HepG2 (cell line): ENCODE measurements at places on chromosomes 6 and 20.

DNA sequence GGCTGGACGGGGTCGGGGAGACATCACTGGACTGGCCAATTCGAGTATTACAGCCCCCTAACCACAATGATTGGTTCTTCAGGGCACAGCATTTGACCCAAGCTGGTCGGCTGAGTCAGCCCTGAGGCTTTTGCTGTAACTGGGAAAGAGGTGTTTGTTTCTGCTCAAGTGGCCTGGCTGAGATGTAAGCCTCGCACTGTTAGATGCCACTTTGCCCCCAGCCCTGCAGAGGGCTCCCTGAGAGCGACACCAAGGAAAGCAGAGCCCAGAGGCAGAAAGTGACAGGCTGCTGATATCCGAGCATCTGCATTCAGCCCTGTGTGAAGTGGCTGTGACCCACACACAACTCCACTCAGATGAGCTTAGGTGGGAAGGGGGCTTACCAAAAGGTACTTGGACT lies 19.4 kb downstream of the ERGIC3 start:
- DNase-seq = peak; percentile 50

DNA sequence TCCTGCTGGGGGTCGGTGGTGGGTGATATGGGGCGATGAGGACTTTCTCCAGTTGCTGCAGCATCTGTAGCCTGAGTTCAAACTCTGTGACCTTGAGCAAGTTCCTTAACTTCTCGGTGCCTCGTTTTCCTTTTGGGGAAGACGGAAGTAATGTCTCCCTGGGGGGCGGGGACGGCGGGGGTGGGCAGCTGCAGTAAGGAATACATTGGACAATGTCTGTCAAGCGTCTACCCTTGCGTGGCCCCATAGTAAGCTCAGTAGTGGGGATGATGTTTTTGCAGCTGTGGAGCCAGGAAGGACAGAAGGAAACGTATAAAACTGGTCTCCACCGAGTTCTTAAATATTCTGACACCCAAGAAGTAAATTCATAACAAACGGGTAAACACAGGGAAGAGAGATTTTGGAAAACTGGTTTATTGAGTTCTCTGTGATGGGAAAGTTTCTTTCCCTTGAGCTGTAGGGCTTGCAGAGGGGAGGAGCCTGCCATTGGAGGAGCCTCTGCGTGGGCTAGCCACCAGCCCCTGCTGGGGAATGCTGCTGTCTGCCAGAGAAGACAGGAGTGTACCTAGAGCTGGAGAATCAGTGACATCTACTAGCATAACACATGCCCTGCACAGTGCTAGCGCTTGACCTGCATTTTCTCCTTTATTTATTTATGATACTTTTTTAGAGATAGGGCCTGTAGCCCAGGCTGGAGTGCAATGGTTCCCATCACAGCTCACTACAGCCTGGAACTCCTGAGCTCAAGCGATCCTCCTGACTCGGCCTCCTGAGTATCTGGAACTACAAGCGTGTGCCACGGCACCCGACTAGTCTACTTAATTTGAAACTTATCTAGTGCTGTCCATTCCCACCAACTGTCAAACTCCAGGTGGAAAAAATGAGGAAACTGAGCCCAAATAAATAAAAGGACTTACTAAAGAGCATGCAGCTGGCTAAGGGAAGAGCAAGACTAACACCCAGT lies 1.2 kb upstream of the ACSS1 start:
- peak; percentile 44 for DNase-seq

- DNase-seq = no peak
Measured at GRCh38 chr20:2902291-2902690, 29.0 kb downstream of the PTPRA start.

DNA sequence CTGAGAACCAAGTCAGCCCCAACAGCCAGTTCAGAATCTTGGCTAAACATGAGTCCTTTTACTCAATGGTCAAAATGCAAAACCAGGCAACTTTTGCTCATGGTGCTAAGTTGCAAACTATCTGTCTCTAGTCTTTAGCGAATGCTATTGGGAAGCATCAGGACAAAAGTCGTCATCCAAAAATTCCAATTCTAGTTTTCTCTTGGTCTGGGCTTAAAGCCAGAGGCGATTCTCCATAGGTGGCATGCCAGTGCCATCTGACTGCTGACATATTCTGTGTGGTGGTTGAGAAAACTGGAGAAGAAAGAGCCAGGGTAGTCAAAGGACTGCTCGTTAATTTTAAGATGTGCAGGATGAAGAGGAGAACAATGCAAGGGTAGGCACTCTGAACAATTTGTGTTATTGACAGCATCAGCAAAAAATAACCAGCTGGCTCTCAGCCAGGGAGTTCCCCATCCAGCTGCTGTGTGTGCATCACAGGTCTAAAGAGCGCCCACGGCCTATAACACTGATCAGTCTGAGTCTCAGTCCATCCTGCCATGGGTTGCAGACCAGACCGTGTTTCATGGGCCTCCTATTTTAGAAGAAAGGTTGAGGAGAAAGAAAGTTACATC lies 313.6 kb downstream of the ALDH8A1 start:
- no peak for DNase-seq

- peak; percentile 2 for DNase-seq
Measured at GRCh38 chr6:113182370-113183141, 674.6 kb upstream of the MARCKS start.

DNA sequence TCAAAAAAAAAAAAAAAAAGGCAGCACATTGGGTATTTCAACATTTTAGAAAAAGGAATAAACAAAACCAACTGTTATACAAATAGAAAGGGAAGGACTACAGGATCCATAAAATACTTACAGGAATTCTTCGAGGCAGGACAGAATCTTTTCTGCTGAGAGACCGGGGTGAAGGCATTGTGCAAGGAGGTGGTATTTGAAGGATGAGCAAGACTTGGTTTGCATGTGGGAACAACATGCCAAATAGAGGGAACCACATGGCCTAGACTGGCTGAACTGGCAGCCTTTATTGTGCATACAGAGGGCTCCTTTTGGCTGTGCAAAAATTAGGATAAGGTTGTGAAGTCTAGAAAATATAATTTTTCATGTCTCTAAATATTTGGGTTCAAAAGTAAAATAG lies 62.9 kb downstream of the SCAND1 start:
- no peak for DNase-seq

DNA sequence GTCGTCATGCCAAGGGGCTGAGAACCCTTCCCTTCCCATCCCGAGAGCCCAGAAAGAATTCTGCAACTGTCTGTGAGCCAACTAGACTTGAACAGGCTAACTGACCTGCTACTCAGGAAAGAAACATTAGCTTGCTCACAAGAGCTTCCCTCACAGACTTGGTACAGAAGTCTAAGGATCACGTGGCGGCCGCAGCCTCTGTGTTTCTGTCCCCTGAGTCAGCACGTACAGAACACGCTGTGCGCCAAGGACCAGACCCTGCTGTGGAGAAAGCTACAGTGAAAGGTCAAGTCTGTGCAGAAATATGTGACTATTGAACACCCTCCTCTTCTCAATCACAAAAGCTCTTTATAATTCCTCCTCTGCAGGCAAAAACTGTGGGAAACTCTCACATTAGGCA lies 151.3 kb upstream of the QKI start:
- no peak for DNase-seq

DNA sequence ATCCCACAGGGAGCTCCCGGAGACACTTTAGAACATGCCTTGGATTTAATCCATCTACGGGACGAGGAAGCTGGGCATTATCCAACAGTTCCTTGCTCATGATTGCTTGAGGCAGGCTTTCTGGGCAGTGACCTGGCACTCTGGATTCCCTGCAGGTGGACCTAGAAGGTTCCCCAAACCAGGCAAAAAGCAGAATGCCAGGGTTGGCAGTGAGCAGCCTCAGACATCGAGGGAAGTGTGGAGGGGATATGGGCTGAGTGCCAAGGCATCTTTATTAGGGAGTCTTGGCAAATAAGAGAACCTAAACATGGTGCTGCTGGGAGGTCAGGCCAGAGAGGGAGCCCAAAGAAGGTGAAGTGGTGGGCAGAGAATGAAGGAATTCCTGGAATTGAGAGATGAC lies 158.5 kb downstream of the CD83 start:
- no peak for DNase-seq
